ENCODE measurements at places on chromosomes 6 and 20.
A peak's percentile ranks its signal among the peaks of the same experiment; 100 is the strongest.

DNA sequence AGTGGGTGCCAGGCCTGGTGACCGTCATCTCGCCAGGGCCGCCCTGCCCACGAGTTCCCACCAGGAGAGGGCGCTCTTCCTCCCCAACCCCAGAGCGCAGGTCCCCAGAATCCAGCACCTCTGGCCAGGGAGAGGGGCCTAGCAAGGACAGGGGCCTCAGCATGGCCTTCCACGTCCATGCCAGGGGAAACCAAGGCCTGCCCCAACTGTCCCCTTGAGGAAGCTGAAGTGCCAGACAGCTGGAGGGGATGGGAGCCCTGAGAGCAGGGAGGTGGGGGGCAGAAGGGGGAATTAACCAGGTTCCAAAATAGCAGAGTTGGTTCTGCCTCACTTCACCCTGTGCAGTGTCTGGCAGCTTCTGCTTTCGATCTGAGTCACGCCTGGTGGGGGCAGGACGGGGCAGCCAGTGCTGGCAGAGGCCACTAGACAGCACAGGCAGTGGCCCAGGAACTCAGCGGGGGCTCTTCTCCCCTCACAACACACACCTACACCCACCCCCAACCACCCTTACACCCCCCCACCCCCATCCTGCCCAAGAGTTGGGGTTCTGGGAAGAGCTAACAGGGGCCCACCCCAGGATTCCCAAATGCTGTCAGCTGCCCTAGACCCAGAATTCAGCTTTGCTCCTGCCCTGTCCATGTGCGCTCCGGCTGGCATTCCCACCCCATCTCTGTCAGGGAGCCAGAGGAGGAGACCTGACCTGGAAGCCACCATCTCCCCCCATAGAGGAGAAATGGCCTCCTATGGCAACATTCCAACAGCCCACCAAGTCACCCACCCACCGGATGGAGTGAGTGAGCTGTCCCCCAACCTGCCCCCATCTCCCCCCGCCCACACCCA lies 29.2 kb downstream of the TFEB start:
- peak; percentile 56 for DNase-seq

- no peak for DNase-seq
Measured at GRCh38 chr6:6610031-6610591, 21.6 kb downstream of the LY86 start.

DNA sequence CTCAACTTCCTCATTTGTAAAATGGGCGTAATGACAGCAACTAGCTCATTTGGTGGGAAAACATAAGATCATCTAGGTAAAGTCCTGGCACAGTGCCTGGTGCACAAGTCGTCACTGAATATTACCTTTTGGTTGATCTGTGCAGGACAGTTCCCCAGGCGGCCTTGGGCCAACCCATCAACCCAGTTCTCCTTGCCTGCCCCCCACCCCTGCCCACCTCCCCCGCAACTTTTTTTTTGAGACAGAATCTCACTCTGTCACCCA lies 99.2 kb downstream of the JPH2 start:
- DNase-seq, result no peak

DNA sequence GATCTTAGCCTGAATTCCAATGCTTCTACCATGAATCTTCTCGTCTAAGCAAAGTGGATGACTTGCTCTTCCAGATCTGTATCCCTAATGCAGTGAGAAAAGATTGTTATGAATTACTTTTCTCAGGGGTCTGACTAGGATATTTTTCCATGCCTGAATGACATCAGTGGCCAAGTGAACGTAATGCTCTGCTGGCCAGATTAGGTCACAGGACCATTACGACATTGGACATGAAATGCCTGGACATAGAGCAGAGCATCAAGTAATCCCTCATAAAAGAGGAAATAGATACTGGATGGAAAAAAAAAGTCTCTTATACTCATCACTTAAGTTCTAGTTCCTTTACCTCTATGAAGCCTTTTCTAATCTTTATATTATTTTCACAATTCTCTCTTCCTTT lies 12.1 kb upstream of the THEMIS start:
- DNase-seq, result no peak

DNA sequence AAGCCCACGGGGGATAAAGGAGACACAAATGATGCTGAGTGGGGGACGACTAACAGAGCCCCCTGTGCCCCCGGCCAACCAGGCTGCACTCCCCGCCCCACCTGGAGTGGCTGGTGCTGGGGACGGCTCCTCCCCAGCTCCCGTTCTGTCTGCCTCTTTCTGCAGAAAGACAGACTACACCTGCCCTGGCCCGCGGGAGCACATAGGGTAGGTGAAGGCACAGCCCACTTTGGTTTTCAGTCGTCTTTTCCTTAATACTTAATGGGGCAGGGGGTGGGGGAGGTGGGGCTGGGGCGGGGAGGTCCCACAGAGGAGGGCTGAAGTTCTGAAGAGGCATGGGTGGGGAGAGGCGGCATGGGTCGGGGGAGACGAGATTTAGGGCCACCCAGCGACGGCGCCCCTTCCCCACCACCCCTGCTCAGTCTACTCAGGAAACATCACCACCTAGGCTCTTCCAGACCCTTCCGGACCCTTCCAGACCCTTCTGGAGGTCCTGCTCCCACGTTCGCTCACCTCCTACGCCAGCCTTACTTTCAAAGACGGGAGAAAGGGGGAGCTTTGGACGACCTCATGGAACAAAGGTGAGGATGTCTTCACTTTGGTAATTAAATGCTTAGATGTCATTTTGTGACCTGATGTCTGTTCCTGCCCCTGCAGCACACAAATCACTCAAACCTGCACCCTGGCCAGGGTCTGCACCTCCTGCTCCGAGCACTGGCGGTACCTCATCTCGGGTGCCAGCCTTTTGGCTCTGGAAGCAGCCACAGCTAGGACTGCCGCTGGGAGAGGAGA lies 21.2 kb upstream of the FRMD1 start:
- no peak for DNase-seq

DNA sequence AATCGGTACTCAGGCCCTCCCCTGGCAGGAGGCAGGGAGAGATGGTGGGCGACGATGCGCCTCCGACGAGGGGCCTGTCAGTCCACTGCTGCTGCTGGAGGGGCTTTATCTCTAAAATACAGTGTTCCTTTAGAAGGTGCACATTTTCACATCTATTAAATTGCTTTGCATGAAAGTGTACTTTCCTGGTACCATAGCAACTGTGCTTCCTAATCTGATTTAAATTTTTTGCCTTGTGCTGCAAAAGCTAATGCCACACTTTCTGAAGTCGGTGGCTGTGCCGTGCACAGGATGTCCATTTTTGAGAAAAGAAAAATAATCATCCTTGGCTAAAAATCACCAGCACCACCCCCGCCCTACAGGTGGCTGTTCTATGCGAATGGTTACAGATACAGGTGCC lies 262.0 kb upstream of the CDH4 start:
- no peak for DNase-seq

GRCh38 chr6:43838276-43839036 lies 68.4 kb downstream of the VEGFA start:
- peak; percentile 61 for DNase-seq

DNA sequence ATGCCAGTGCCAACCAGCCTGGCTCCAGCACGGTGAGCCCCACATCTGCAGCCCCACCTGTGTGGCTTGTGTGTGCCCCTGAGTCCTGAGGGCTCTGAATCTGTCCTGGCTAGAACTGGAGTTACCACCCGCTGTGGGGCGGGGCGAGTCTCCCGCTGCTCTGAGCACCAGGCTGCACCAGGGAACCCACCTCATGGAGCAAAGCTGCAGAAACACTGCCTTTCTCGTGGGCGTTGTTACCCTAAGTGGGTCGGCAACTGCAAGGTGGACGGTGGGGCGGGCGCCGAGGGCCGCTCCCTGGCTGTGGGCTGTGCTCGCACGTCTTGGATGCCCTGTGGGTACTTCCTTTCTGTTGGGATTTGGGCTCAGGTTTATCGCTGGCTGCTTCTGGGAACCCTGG lies 12.7 kb upstream of the ZBTB46 start:
- DNase-seq, result no peak

GRCh38 chr20:4932061-4932460 lies 69.2 kb downstream of the SLC23A2 start:
- no peak for DNase-seq

GRCh38 chr20:13255356-13255755 lies 34.3 kb downstream of the ISM1 start:
- DNase-seq, result no peak

DNA sequence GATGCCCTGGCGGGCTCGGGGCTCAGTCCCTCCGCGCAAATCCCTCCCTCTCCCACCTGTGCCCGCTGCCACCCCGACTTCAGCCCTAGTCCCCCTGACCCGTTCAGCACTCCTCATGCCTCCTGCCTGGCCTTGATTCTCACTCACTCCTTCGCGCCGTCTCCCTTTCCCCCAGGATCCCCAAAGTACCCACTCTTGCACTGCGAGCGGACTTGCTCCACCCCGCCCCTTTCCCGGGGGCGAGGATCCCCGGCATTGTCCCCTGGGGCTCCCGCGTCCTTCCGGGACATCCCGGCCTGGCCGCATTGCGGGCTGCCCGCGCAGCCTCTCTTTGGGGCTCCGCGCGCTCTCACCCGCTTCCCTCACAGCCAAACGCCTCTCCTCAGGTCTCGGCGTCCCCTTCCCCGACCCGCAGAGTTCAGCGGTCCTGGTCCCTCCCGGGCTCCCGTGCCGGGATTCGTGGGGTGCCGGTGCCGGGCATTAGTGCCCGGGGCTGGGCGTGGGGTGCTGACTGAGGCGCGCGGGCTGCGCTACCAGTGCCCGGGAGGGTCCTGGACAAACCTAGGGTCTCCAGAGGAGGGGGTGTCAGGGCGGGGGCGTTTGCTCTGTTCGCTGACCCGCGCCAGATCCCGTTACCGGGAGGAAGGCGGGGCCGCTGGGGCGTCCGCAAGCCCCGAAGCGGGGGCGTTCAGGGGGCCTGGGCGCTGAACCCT lies 45.5 kb upstream of the SUPT3H start:
- no peak for DNase-seq

DNA sequence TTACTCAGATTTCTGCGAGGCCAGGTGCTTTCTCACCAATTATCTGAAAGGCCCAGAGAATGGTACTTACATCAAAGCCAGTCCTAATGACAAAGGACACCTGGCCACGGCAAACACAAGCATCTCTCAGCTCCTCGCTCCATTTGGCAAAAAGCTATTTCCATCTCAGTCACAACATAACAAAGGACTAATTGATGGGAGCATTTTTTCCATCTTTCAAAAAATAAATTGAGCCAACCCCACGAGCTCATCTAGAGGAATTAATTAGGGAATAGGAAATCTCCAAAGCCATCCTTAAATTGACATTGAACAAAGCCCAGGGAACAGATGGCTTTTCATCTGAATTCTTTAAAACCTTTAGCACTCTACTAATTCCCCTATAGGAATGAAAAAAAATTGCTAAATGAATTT lies 236.7 kb downstream of the HAO1 start:
- no peak for DNase-seq

GRCh38 chr20:36653456-36653855 lies 7.5 kb upstream of the SLA2 start:
- no peak for DNase-seq

- DNase-seq, result peak; percentile 98
Measured at GRCh38 chr6:33840048-33840926, 36.5 kb upstream of the MLN start.

- DNase-seq, result peak; percentile 73
Measured at GRCh38 chr20:32470025-32470861, 112.1 kb downstream of the ASXL1 start.

DNA sequence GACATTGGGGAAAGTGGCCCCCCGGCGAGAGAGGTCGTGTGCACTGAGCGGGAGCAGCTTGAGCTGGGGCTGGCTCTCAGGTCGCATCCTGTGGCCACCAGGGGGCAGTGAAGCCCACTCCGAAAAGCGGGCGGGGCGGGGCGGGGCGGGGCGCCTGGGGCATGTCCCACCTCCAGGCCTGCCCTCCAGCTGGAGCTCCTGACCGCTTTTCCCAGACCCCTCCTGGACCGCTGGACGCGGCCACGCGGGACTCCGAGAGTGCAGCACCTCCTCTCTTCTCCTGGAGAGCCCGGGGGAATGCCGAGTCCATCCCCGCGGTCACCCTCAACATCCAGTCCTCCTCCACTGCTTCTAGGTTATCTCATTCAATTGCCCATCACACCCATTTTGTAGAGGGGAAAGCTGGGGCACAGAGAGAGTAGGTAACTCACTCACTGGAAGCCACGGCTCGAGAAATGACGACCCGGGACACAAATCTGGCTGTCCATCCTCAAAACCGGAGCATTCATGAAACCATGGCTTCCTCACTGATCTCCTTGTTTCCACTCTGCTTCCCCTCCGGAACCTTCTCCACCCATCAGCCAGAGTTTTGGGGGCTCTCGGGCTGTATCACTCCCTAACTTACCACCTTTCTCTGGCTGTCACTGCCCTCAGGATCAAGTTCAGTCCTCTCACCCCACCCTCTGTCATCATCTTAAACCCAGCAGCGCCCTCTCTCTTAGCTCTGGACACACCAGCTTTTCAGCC lies 24.1 kb downstream of the COX4I2 start:
- peak; percentile 68 for DNase-seq

GRCh38 chr6:15389765-15390723 lies 144.2 kb downstream of the JARID2 start:
- DNase-seq, result peak; percentile 66

DNA sequence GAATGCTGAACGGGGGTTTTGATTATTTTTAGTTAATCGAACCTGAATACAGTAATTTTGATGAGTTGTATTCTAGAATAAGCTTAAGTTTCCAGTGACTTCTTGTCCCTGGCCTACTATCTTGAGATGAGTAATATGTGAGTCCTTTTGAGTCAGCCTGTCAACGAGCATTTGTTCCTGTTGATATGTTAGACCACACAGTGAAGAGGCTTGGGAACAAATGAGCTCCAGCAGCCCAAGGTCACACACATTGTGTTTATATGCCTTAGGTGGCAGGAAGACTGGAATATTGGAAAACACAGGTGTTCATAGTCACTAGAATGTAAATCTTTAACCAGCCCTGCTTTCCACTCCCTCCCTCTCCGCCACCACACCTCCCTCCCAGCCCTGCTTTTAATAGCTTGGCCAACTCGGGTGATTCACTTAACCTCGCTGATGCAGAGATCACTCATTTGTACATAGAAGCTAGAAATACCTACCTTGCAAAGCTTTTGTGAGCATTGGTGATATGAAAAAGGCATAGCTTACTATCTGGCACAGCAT lies 9.1 kb downstream of the SMPDL3A start:
- DNase-seq, result peak; percentile 86

GRCh38 chr6:75290136-75290945 lies 5.7 kb upstream of the TMEM30A start:
- DNase-seq, result no peak

GRCh38 chr6:90004511-90004910 lies 110.2 kb downstream of the GJA10 start:
- no peak for DNase-seq
